Caudate nucleus (tissue), 63 donors: ENCODE measurements at places on chromosomes 11 and 22.
A peak's percentile ranks its signal among the peaks of the same experiment; 100 is the strongest.

DNA sequence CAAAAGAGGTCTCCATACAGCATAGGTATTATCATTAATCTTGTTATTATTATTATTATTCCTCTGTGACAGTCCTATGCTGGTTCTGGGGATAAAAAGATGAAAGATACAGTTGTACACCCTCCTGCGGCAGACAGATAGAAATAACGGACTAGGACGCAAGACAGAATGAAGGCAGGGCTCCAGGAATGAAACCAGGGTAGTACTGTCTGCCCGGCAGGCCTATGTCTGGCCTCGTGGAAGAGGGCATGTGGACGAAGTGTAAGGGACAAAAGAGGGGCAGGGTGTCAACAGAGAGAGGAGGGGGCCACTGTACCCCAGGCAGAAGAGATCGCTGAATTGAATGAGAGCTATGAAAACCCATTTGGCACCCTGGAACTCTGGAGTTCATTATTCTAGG, 25.2 kb downstream of the DSCAML1 start:
- no peak for DNase-seq

DNA sequence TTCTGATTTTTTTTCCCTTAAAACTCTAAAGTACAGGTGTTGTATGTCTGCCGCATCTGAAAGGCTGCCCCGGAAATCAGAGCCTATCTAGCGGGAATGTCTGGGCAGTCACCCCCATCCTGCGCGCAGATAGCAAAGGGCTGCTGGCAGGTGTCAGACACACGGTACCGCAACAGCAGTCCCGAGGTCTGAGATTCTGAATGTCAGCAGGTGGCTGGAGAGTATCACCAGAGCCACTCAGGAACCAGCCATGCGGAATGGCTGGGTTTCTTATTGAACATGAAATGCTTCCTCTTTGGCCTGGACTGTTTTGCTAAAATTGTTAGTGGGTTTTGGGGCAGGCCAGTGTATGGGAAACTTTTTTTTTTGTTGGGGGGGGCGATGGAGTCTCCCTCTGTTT, 53.3 kb downstream of the CERK start:
- DNase-seq: no peak

GRCh38 chr11:12696911-12697581, 22.8 kb downstream of the TEAD1 start:
- no peak for DNase-seq

DNA sequence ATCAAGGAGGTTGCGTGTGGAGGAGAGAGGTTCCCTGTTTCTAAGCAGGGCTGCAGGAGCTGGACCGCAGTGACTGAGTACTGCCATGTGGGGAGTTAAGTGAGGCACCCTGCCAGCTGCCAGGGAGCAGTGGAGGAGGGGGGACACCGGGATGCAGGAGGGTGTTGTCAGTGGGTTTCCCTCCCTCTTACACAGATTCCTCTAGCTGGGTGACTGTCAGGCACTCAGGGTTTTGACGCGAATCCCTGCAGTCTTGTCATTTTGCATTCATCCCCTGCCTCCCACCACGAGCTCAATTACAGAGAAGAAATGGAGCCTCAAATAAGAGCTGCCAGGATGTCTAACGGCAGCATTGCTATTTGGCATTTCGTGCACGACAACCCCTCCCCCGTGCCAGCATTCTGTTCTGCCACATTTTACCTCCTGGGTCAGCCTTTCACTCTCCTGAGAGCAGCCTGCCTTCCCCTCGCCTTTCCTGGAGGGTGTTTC, 119.8 kb upstream of the SORL1-AS1 start:
- peak; percentile 63 for DNase-seq

DNA sequence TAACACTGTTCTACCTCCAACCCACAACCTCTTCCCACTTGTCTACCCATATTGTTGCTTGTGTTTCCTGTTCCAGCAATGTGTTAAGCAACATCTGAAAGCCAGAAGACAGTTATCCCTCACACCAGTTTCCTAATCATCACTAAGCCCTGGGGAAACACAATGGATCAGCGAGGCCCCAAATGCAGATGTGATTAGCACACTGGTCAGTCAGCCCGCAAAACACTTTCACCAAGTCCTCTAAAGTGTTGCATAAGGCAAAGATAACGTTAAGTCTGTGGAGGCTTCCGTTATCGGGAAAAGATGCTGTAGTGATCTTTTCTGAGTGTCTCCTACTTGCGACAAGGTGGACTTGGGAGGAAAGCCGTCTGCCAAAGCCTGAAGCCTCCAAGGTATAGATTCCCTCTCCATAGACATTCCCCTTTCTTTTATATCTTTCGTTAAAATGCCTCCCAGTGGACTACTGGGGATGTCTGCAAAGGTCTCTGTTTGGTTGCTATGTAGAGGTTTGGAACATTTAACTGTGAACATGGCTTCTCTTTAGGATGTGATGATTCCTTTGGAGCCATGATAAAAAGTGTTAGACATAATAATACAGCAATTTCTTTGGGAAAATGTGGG, at the start of gene MS4A3:
Gene MS4A3, plus strand, starts transcription at position 317 of the 621 bp plus-strand sequence. CDS start 4,496 bp downstream, outside the sequence.
- DNase-seq: no peak

- no peak for DNase-seq
Observed at GRCh38 chr11:765025-765801, 12.1 kb downstream of the GATD1 start.

- no peak for DNase-seq
Observed at GRCh38 chr11:37973941-37974340, 1375.9 kb upstream of the RAG2 start.

GRCh38 chr11:79237703-79238102, 203.1 kb downstream of the TENM4 start:
- no peak for DNase-seq
